Activated CD4-positive, alpha-beta T cell treated with anti-CD3 and anti-CD28 coated beads for 1 hour (primary cell): ENCODE measurements at places on chromosomes 2 and 18.
A peak's percentile ranks its signal among the peaks of the same experiment; 100 is the strongest.

DNA sequence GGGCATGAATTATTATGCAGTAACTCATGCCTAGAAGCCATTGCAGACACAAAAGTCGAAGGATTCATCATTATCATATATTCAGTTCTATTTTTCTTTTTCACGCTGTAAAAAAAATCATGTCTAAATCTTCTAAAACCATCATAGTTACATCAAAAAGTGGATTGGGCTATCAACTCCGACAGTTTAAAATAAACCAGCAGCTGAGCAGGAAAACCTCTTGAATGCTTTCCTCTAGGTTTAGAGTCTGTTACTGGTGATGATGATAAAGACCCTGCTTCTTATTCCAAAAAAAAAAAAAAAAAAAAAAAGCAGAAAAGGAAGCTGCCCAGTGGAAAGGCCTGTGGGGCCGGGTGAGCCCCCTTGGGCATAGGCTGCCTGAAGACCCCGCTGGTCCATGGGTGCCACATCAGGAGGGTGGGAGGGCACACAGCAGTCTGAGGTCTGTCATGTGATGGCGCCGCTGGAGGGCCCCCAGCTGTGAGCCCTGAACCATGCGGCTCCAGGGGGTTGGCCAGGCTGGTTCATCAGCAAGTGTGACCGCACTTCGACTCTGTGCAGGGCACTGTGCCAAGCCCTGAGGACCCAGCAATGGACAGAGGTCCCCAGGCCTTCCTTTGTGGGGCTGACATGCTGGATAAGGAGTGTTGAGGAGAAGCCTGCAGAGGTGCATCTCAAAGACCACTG is 199.6 kb downstream of the EIPR1 start:
- DNase-seq, result no peak

GRCh38 chr18:500632-501405 is at the start of gene COLEC12:
Gene COLEC12, minus strand, starts transcription at chr18:500701. Its CDS starts 187 bp downstream, at chr18:500514.
- no peak for DNase-seq

GRCh38 chr2:10722252-10722825 is 909 bp downstream of the ATP6V1C2 start:
- DNase-seq, result no peak

DNA sequence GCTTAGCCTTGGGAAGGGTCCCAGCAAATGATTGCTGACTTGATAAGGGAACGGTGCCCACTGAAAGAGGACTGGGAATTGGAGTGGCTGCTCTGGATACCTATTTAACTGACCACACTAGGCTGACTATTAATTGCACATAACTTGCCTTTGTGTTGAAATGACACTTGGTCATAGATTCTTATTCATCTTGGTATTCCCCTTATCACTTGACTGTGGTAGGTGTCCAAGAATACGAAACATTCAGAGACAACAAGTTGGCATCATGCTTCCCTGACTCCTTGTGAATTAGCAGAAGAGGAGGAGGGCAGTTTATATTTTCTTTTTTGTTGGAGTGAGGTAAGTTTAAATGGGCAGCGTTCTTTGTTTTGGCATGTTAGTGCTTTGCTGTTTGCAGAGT is 13.4 kb downstream of the FMNL2 start:
- no peak for DNase-seq

GRCh38 chr2:178553047-178553446 is 72.8 kb downstream of the PLEKHA3 start:
- no peak for DNase-seq

DNA sequence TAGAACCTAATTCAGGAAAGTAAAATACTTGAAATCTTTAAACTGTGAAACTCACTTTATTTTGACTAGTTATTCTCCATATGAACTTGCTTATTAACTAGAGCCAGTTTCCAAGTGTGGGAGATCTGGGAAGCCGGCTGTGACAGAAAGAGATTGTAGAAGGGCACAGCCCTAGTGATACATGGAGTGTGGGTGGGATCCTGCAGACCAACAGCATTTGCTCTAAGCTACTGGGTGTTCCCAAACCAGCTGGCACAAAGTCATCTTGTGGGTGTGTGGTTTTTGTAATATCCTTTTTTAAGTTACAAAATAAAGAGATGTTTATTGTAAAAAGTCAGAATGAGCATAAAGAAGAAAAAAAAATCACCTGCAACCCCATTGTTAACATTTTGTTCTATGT is 3.4 kb downstream of the DUSP19 start:
- DNase-seq, result no peak

DNA sequence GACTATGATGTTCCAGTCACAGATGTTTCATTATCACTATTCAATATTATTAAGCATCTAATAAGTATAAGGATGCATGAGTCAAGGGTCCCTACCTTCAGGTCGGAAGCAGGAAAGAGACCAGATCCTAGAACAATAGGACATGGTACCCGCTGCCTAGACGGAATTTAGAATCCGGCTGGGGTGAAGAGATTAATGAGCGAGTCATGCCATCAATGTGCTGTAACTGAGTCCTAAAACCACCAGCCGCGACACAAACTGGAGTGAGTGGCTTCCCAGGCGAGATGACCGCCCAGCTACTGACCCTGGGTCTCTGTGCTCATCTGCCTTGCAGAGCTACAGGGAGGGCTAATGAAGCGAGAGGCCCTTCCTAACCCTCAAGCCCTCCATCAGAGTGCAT is 73.6 kb downstream of the DNMT3A start:
- DNase-seq, result no peak

- no peak for DNase-seq
These were observed 11.5 kb downstream of the IGFBP5 start for GRCh38 chr2:216683846-216684245.

GRCh38 chr2:100919316-100919715 is 82.8 kb upstream of the RPL31 start:
- DNase-seq, result no peak

DNA sequence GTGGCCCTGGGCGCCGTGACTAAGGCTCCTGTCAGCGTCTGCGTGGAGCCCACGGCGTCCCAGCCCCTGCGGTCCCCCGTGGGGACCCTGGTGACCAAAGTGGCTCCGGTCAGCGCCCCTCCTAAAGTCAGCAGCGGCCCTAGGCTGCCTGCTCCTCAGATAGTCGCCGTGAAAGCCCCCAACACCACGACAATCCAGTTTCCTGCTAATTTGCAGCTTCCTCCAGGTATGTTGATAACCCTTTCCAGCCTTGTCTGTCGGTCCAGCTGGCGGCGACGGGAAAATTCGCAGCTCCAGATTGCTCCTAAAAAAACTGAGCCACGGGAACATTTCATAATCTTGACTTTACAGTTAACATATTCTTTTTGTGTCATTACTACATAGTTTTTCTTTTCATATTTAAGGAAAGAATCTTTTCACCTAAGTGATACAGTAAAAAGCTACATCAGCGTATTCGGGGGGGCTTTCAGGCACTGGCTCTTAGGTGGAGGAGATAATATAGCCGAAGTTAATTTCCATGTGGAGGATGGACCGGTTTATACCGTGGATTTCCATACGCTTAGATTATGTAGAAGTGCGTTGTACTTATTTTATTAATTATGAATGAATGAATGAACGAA is 916 bp downstream of the TAF4B start:
- DNase-seq, result no peak

DNA sequence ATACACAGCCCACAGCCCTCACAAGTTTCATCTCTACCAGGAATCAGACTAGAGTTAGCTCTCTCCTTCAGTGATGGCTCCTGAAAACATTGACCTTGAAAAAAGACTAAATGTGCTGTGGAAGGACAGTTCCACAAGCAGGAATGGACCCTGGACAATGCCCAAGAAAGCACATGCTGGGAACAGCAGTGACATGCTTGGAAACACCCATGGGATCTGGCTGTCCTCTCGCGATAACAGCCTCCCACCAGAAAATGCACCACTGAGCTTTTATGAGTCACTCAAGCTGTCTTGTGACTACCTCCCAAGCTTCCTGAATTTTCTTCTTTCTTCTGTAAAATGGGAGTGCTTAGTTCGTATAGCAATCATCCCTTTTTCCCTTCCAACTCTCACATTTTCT is 269.2 kb downstream of the LRATD1 start:
- DNase-seq, result no peak

- peak; percentile 36 for DNase-seq
These were observed 244.6 kb downstream of the BCL2 start for GRCh38 chr18:63074981-63075404.

DNA sequence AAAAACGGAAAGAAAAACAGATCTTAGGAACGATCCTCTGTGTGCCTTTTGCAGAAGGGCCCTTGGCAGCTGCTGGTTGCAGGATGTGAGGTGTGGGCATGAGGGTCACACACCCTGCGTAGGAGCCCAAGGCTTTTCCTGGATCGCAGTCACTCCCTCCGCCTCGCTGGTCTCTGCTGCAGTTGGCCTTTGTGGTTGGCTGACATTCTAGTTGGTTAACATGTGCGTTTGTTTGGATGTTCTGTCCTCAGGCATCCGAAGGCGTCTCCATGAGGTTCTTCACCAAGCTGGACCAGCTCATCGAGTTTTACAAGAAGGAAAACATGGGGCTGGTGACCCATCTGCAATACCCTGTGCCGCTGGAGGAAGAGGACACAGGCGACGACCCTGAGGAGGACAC is 61.7 kb downstream of the INPP5D start:
- DNase-seq, result no peak
